ENCODE measurements at places on chromosomes 7 and 10. TPM values are rescaled to one million over a fixed set of nuclear protein-coding genes. Genes with fewer than 3 reads are reported as not detected.

DNA sequence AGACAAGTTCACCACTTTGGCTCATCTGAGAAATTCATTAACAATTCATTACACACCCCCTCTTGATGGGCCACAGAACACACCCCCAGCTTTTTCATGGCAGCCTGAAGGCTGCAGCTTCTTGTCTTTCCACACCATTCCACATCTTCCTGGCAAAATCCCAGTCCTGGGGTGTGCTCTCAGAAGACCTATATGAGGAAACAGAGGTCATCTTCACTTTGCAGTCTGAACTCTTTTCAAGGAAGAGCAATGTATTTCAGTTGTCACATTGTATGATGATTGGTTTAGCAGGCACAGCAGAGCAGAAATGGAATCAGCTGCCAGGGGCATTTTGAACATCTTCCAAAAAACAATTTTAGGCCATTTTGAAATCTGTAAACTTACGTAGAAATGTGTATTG lies 7.8 kb upstream of the LRRC27 start:
- no peak overlapping the region for H3K27ac ChIP-seq
- 0 out of 2 replicates have a peak, but pooled peaks cover 1% of the 10 kb centered on the region for H3K4me1 ChIP-seq
- H3K36me3 ChIP-seq: no peaks in the 10 kb centered on the region
- H3K4me3 ChIP-seq: no peak overlapping the region

- no peak overlapping the region for H3K27ac ChIP-seq
- H3K4me3 ChIP-seq: no peak overlapping the region
- no peaks in the 10 kb centered on the region for H3K27me3 ChIP-seq
Measured at GRCh38 chr10:60570896-60571295, 181.2 kb upstream of the ANK3 start.

DNA sequence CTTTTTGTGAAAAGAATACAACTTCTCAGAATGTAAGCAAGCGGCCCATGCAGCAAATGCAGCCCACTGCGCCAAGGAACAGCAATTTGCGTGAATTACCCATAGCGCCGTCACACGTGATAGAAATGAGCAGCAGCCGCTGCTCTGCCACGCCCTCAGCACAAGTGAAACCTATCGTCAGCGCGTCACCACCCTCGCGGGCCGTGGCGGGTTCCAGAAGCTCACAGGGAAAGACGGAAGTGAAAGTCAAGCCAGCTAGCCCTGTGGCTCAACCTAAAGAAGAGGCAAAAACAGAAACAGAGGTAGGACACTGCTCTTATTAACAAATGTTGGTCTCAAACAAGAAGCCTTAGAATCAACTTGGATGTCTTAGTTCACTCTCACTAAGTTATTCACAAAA lies 70.5 kb downstream of the SHH start:
- H3K27me3 ChIP-seq: no peaks in the 10 kb centered on the region
- H3K36me3 ChIP-seq: peaks cover 23% of the 10 kb centered on the region
- peaks cover 18% of the 10 kb centered on the region for H3K4me1 ChIP-seq
- DNase-seq: no peak
- H3K27ac ChIP-seq: peak overlapping the region; percentile 82

CYP2E1 gene
- polyA plus RNA-seq: 1.4 TPM

DNA sequence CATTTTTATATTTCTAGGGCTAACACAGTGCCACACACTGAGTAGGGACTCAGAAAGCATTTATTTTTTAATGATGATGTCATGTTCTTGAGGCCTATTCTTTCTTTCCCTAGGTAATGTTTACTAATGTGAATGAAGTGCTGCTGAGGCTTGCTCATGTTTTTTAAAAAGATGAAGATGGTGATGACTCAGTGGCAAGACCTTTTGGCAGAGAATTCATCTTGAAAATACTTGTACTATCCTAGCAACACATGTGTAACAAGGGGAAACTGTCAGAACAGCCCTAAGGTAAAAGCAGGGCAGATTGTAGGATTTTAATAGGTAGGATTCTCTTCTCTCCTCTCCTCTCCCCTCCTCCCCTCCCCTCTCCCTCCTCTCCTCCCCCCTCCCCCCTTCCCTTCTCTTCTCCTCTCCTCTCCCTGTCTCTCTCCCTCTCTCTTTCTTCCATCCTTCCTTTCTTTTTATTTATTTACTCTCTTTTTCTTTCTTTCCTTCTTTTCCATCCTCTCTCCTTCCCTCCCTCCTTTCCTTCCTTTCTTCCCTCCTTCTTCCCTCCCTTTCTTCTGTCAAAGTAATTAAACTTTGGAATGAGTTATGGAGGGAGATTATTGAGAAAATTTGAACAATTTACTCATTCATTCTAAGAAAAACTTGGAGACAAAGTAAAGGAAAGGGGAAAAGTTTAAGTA lies 75.3 kb downstream of the ZNF92 start:
- no peak overlapping the region for H3K4me3 ChIP-seq
- no peaks in the 10 kb centered on the region for H3K4me1 ChIP-seq
- H3K36me3 ChIP-seq: no peaks in the 10 kb centered on the region
- H3K27ac ChIP-seq: no peak overlapping the region

- no peaks in the 10 kb centered on the region for H3K27me3 ChIP-seq
- no peak overlapping the region for H3K27ac ChIP-seq
- no peak for DNase-seq
- no peaks in the 10 kb centered on the region for H3K36me3 ChIP-seq
Measured at GRCh38 chr10:72311667-72312066, 37.9 kb downstream of the DDIT4 start.

GRCh38 chr7:113367041-113367586 lies 248.8 kb upstream of the SMIM30 start:
- H3K4me3 ChIP-seq: no peak overlapping the region
- no peak for DNase-seq
- no peaks in the 10 kb centered on the region for H3K36me3 ChIP-seq
- H3K27ac ChIP-seq: no peak overlapping the region
- no peaks in the 10 kb centered on the region for H3K4me1 ChIP-seq

GRCh38 chr7:78499283-78499682 lies 700.7 kb downstream of the PHTF2 start:
- peaks cover 29% of the 10 kb centered on the region for H3K4me1 ChIP-seq
- no peaks in the 10 kb centered on the region for H3K27me3 ChIP-seq

GRCh38 chr10:25831080-25831479 lies 102.9 kb upstream of the MYO3A start:
- DNase-seq: no peak
- H3K4me3 ChIP-seq: no peak overlapping the region
- H3K4me1 ChIP-seq: no peaks in the 10 kb centered on the region
- H3K27ac ChIP-seq: no peak overlapping the region
- H3K36me3 ChIP-seq: no peaks in the 10 kb centered on the region
- no peaks in the 10 kb centered on the region for H3K27me3 ChIP-seq

GRCh38 chr7:83996879-83997278 lies 197.7 kb downstream of the SEMA3A start:
- H3K36me3 ChIP-seq: peaks cover 13% of the 10 kb centered on the region
- no peaks in the 10 kb centered on the region for H3K4me1 ChIP-seq
- no peak for DNase-seq
- H3K27ac ChIP-seq: no peak overlapping the region

DNA sequence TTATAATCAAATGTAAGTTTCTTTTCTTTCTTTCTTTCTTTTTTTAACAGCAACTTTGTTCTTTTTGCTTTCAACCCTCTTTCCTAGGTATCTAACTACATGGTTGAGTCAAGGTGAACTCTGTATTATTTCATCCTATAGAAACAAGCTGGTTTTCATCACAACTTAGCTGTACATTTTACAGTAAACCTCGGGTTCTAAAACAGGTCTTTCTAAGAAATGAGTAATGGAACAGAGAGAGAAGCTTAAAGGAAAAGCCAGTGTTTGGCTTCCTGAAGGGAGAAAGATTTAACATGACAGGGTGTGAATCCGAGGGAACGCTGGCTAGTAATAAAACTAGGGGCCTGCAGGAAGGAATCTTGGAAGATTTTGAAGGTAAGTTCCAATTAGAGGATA lies 143.4 kb upstream of the ITGB1 start:
- peaks cover 8% of the 10 kb centered on the region for H3K4me1 ChIP-seq
- H3K27me3 ChIP-seq: no peaks in the 10 kb centered on the region
- H3K27ac ChIP-seq: no peak overlapping the region
- no peak overlapping the region for H3K4me3 ChIP-seq

DNA sequence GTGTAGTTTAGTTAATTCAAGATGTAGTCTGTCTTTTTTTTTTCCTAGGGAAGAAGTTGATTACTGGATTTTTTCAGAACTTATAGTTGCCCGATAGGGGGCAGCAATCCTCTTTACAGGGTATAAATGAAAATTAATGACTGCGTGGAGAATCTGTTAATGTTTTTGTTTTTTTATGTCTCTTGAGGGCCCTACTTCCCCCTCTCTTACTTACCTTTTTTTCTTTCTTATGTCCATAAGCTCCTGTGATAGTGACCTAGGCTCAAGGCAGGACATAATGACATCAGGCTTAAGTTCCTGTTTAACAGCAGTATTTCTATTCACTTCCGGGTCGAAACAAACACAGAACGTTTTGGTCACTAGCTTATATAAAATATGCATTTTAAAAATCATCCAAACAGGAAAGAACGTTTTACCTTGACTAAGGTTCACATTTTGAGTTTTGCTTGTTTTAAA lies 18.8 kb downstream of the CDC123 start:
- peaks cover 53% of the 10 kb centered on the region for H3K36me3 ChIP-seq
- no peak overlapping the region for H3K4me3 ChIP-seq
- no peaks in the 10 kb centered on the region for H3K4me1 ChIP-seq
- H3K27me3 ChIP-seq: no peaks in the 10 kb centered on the region

GPR26 gene
- not detected for polyA plus RNA-seq

KLF14 gene
- not detected for polyA plus RNA-seq

- H3K27ac ChIP-seq: no peak overlapping the region
- H3K36me3 ChIP-seq: no peaks in the 10 kb centered on the region
- H3K4me3 ChIP-seq: no peak overlapping the region
Measured at GRCh38 chr10:62244785-62245467, 23.7 kb downstream of the RTKN2 start.

DNA sequence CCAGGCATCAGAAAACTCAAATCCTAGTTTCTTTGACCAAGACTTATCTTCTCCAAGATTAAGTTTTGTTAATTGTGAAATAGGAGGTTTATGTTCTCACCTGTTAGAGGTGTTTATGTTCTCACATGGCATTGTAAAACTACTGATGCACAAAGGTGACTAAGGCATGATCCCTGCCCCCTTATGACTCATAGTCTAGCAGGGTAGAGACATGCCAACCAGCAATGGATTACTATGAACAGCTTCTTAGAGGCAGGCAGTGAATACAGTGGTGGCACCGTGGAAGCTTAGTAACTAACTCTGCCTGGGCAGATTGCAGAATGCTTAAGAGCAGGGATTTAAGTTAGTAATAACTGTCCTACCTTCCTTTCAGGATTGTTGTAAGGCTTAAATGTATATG lies 400.9 kb downstream of the SORCS3 start:
- DNase-seq: no peak
- H3K27ac ChIP-seq: no peak overlapping the region
- no peaks in the 10 kb centered on the region for H3K27me3 ChIP-seq
- no peaks in the 10 kb centered on the region for H3K36me3 ChIP-seq
- H3K4me1 ChIP-seq: no peaks in the 10 kb centered on the region

DNA sequence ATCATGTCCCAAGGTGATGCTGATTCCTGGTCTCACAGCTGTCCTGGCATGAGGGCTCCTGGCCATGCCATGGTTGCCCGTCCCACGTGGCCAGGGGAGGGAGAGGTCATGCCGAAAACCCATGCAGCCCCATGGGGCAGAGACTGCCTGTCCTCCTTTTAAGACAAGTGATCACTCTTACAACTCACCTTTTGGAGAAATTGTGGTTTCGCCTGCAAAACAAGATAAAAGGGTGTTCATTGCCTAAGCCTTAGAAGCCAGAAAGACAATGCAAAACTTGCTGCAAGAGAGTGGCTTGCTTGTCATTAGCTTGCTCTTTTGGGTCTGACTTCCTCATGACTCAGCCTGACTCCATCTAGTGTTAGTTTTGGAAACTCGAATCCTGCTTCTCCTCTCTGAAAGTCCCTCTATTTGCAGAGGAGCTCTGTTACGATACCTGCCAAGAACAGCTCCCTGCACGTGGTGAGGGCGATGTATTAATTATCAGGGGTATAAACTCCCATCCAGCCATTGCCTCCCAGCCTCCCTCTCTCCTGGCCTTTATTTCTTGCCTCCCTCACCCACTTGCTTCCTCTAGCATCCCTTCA lies 26.7 kb downstream of the TMEM273 start:
- H3K4me3 ChIP-seq: no peak overlapping the region
- no peaks in the 10 kb centered on the region for H3K27me3 ChIP-seq
- H3K36me3 ChIP-seq: no peaks in the 10 kb centered on the region
- peaks cover 21% of the 10 kb centered on the region for H3K4me1 ChIP-seq

GRCh38 chr10:21495002-21495751 lies 30.3 kb downstream of the SKIDA1 start:
- peaks cover 49% of the 10 kb centered on the region for H3K27me3 ChIP-seq
- H3K27ac ChIP-seq: no peak overlapping the region
- DNase-seq: no peak
- H3K4me3 ChIP-seq: peak overlapping the region; percentile 76
- H3K36me3 ChIP-seq: no peaks in the 10 kb centered on the region

DNA sequence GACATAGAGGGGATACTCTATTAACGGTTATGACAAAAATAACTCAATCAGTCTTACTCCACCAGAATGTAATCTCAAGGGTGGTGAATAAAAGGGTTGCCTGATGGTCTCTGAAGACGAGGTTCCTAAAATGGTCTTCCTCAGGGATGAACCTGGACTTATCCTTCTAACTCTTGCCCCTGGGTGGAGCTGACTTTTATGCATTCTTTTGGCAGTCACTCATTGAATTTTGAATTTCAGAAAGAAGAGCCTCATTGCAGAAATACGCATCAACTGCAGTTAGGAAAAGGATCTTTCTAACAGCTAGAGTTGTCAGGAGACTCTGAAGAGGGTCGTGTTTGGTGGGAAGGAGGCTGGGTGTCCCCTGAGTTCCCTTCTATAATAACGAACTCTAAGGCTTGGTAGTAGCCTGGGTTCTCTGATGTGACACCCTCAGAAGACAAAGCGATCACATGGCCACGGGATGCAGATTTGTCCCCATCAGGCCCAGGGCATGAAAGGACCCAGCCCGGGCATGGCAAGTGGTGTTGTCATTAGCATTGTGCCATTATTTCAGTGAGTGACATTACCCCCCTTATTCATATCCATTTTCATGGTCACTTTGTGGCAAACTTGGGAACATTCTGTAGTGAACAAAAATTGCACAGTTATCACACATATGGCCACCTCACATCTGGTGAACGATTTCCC lies 58.6 kb upstream of the JCAD start:
- DNase-seq: no peak
- no peaks in the 10 kb centered on the region for H3K36me3 ChIP-seq
- H3K27ac ChIP-seq: no peak overlapping the region
- H3K4me1 ChIP-seq: peaks cover 8% of the 10 kb centered on the region

DNA sequence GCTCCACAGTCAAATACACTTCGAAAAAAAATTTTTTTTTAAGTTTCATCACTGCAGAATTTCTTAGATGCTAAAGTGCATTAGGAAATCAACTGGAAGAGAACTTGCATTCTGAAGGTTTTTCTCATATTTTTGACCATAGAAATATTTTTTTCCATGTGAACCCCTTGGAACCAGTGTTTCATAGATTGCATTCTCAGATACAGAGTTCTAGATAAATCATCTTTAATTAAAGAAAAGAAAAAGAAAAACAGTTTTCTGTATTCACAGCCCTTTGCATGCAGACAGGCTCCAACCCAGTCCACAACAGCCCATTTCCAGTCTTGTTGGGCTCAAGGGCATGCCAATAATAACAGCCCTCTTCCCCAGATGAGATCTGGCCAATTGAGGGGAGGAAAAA lies 75.5 kb upstream of the RPA3 start:
- H3K36me3 ChIP-seq: no peaks in the 10 kb centered on the region
- peak overlapping the region; percentile 53 for H3K27ac ChIP-seq
- H3K4me1 ChIP-seq: peaks cover 43% of the 10 kb centered on the region
- no peak overlapping the region for H3K4me3 ChIP-seq
- no peaks in the 10 kb centered on the region for H3K27me3 ChIP-seq
- DNase-seq: no peak
